ENCODE measurements at places on chromosomes 6 and 20.

DNA sequence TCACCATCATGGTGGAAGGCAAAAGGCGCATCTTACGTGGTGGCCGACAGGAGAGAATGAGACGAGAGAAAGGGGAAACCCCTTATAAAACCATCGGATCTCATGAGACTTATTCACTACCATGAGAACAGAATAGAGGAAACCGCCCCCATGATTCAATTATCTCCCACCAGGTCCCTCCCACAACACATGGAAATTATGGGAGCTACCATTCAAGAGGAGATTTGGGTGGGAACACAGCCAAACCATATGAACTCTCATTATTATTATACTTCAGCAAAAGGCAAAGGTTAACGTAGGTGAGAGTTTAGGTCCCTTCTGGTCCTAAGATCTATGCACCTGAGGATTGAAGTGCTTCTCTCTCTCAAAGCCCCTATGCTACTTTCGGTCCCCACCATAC, 2.4 kb upstream of the PFDN4 start:
- no peak for DNase-seq

DNA sequence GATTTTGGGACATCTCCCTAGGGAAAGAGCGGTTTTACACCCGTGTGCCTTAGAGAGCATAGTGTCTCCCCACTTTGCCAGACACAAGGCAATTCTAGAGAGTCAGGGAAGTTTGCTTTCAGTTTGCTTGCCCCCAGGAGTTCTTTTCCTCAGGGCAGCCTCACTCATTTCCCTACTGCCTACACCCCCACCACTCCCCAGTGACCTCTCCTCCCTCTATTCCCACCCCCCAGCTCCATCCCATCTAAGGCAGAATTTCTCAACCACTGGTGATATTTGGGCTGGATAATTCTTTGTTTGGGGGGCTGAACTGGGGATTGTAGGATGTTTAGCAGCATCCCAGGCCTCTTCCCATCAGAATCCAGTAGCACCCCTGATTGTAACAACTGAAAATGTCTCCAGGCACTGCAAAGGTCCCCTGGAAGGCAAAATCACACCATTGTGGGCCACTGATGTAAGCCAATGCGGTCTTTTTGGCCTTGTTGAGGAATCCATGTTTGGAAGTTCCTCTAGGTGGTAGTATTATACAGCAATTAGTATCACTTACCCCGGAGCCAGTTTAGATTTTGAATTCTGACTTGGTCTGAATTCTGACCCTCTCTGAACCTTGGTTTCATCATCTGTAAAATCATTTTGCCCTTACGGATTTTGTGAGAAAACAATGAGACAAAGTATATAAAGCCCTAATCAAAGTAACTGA, 1.3 kb downstream of the EPPIN start:
- no peak for DNase-seq

GRCh38 chr6:165883851-165884640, 221.0 kb upstream of the PDE10A start:
- DNase-seq, result no peak

- DNase-seq, result no peak
Observed at GRCh38 chr20:19672498-19672897, 85.6 kb upstream of the RIN2 start.

- DNase-seq, result no peak
Observed at GRCh38 chr6:116881236-116881635, 4.2 kb downstream of the RFX6 start.

GRCh38 chr6:53585208-53585900, 40.5 kb upstream of the GCLC start:
- no peak for DNase-seq

DNA sequence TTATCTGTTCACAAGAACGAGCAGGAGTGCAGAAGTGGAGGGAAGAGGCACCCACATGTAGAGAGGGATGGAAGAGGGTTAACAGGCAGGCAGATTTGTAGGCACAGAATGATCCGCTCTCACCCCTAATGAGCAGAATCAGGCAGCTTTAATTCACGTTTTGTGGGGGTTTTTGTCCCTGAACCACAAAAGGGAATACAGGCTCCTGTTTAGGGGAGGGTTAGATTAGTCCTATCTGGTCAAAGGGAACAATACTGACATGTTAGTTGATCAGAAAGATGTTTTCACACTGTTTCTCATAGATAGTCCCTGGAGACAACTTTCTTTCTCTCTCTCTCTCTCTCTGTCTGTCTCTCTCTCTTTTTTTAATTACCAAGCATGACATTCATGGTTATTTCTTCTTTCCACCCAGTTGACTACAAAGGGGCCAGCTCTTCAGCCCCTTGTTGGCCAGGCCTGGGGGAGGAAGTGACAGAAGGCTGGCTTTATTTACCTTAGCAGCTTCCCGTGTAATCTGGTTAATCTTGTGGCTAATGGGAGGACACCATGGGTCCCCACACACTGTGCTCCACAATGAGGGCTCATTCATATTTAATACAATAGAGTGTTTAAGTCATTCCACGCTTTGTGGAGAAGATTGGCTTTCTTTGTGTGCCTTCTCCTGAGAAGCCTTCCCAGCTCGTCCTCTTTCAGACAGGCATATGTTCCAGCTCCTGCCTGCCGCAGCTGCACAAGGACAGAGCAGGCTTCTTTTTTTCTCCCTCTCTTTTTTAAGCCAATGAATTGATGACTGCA, 958.8 kb downstream of the TFAP2A start:
- no peak for DNase-seq

- DNase-seq, result no peak
Observed at GRCh38 chr6:85561750-85562357, 31.8 kb downstream of the SNX14 start.

DNA sequence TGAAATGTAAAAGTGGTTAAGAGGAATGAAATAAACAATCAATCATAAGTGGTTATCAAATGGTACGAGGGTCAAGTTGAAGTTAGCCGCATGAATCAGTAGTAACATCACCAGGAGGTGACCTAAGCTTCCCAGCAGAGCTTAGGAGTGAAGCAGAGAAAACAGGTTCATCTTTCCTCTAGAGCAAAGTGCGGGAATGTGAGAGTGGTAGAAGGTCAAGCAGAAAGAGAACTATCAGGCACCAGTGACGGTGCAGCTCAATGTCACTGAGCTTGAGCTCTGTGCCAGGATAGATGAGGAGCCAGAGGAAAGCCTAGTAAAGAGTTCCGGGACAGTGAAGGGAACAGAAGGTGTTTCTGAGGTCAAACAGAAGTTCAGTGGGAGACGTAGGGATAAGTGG, 20.8 kb upstream of the TNFAIP3 start:
- no peak for DNase-seq

GRCh38 chr6:68229566-68229965, 405.5 kb upstream of the ADGRB3 start:
- no peak for DNase-seq

DNA sequence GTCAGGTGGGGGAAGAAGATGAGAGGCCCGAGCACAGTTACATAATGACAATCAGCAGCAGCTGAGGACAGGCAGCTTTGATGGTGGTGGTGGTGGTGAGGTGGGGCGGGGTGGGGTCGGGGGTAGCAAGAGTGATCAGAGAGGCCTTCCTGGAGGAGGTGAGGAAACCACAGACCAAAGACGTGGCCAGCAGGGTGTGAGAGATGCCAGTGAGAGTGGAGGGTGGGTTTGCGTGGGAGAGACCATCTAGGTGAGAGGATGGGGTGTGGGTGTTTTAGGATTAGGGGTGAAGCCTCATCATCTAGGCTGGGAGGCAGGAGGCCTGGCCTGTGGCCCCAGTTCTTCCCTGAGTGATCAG, 76.0 kb upstream of the TOX2 start:
- DNase-seq, result no peak

DNA sequence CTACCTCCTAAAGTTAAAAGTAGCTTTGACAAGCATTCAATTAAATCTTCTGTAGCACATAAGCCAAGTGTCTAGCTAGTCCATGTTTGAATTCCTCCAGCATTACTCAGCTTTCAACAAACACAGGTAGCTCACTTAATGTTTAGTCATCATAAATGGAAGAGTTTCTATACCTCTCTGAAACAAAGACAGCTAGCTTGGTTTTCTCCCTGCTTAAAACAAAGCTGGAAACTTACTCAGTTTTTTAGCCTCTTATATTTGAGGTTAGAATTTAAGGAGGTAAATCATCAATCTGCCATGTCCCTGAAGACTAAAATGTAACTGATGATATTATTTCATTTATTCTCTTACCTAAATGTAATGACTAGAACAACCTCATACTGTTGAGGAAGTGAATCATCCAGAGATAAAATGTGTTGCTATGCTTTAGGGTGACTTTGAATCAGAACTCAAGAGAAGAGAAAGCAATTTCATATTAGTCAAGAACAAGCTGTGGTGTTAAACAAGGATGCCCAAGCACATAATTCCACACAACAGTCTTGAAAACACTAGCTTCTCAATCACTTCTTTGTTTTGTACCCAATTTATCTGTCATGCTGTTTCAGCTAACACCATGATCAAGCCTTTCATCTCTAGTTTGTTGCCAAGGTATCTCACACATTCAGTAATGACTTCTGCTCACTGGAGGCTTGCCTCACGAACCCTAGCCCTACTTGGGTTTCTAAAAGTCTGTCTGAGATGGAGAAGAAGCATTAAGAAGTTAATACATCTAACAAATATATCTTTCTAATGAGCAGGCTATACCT, 251.9 kb downstream of the EPM2A start:
- peak; percentile 30 for DNase-seq

GRCh38 chr20:51233345-51233744, 210.4 kb upstream of the KCNG1 start:
- no peak for DNase-seq

DNA sequence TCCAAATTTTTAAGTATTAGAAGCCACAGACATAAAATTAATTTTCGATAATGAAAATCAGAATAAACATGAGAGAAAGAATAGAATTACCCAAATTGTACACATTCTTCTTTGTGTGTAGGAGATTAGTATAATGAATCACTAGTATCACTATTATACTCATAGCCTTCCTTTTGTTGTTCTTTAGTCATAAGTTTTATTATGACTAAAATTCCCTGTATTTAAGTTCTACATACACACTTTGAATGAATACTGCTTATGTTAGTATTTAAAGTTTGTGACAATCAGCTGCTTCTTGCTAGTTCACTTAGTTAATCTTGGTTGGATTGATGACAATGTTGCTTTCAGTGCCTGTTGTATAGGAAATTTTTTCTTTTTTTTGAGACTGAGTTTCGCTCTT, 72.7 kb downstream of the CCDC170 start:
- DNase-seq, result no peak

GRCh38 chr6:41325446-41326066, 9.9 kb upstream of the NCR2 start:
- no peak for DNase-seq

DNA sequence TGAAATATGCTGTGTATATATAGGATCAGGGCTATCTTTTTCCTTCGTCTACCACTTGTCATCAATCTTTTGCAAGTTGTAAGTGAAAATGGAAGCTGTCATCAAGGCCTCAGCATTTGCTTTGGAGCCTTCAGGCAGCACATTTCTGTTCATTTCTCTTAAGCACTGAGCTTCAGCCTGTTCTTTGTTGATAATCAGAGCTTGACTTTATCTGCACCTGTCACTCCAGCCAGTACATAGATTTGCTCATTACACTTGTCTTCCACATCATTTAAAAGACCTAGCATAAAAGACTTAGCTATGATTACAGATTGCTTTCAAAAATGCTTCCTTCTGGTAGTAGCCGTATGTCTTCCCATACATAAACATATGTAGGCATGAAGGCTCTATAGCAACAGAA, 189.8 kb upstream of the GRIK2 start:
- DNase-seq, result no peak

GRCh38 chr20:50425076-50425475, 85.1 kb upstream of the PTPN1 start:
- peak; percentile 41 for DNase-seq

- no peak for DNase-seq
Observed at GRCh38 chr20:37946946-37947345, 44.0 kb downstream of the VSTM2L start.

- DNase-seq, result no peak
Observed at GRCh38 chr6:129567374-129567773, 142.6 kb downstream of the ARHGAP18 start.

- DNase-seq, result peak; percentile 93
Observed at GRCh38 chr20:38033330-38034107, at the start of the genes RPRD1B and TTI1. Gene RPRD1B (plus strand): TSS chr20:38033746. CDS start chr20:38033948, 202 bp downstream. Gene TTI1 (minus strand): TSS chr20:38033456. CDS start chr20:38013816, 19,640 bp downstream.

DNA sequence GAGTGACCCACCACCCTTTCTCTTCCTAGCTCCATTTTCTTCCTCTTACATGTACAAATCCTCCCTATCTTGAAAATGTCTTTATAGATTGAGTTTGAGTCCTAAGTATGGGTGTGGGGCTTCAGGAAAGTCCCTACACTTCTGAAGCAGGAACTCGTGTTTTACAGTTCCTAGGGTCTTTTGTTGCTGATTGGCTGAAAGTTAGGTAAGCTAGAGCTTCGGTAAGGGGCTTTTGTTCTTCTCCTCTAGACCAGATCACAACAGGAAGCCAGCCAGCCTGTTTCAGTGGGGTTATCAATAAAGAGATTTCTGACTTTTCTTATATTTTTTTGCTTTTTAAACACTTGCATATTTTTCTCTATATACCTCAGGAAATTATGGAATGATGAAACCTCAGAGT, 51.3 kb downstream of the CNR1 start:
- no peak for DNase-seq

- no peak for DNase-seq
Observed at GRCh38 chr6:114218437-114219340, 124.1 kb downstream of the HS3ST5 start.

GRCh38 chr6:79369026-79369425, 134.5 kb upstream of the HMGN3 start:
- DNase-seq, result no peak

DNA sequence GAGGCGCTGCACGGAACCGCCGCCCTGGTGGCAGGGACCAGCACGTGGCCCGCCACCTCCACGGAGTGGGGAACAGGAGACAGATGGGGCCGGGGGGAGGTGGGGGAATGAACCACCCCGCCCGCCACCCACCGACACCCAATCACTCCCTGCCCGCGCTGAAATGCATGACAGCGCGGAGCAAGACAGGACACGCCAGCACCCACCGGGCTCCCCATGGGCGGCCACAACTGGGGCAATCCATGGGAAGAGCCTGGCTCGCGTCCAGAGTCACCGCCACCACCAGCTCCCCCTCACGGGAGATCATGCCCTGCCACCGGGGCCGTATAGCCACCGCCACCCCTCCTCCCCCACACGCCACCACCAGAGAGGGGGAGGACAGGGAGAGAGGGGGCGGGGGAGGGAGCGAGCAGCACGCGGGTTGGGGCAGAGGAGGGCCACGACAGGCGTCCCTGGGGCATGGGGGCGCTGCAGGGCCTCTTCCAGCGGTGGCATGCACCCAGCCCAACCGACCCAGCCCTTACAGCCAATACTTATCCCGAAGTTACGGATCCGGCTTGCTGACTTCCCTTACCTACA, 744.3 kb upstream of the DEFB115 start:
- DNase-seq, result no peak

DNA sequence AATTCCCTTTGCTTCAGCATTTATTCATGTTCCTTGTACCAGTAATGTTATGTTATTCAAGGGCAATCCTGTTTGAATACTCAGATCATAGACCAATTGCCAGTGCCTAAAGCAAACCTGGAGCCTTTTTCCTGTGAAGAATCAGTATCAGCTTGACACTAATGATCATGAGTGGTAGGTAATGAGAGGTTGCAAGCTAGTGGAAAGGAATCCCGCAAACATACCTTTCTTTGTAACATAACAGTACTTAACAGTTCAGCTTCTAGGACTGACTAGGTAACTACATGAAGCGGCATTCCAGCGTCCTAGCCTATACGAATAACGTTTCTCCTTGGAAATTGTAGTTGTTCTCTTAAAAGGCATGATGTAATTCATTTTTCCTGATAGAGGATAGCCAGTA, 253.7 kb downstream of the TMEM242 start:
- DNase-seq, result no peak

Data from Caki2 (cell line).